Activated B cell treated with CpG ODN at 0.5 μM for 24 hours (primary cell): ENCODE measurements at places on chromosomes 13 and 19.
A peak's percentile ranks its signal among the peaks of the same experiment; 100 is the strongest.

GRCh38 chr13:109744512-109745051 is 41.8 kb downstream of the IRS2 start:
- no peak for DNase-seq

DNA sequence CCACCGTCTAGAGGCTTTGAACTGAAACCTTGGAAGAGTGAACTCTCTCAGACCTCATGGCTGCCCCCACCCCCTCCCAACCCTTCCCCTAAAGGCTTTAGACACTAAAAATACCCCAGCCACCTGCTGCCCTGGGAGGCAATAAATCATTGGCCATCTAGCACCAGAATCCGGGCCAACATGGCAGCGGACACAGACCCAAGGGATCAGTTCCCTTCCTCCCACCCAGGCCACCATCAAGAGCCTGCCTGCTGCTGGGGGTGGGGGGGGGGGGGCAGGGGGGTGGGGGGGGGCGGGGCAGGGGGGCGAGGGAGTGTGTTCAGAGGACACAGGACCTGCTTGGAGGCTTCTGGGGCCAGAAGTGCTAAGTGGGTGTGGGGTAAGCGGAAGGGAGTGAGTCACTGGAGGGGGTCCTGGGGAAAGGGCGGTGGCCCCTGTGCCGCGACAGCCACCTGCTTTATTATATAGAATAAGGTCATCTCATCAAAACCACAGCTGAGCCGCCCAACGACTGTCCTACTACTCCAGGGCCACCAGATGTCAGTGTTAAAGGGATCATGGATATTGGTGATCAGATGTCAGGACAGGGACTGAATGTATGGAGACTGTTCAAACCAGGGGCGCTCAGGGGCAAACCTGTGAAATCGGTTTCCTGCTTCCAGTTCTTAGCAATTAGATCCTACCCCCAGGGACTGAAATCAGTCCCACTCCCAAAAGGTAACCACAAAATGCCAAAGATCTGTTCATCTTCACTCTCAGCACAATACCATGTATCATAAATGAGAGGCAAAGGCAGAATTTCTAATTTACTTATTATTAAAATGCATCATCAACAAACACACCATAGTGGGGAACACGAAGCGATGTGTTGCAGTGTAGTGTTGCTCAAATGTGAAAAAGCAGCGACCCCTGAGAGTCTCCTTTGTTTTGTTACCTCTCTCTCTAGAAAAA is 24.3 kb downstream of the ARL11 start:
- no peak for DNase-seq

DNA sequence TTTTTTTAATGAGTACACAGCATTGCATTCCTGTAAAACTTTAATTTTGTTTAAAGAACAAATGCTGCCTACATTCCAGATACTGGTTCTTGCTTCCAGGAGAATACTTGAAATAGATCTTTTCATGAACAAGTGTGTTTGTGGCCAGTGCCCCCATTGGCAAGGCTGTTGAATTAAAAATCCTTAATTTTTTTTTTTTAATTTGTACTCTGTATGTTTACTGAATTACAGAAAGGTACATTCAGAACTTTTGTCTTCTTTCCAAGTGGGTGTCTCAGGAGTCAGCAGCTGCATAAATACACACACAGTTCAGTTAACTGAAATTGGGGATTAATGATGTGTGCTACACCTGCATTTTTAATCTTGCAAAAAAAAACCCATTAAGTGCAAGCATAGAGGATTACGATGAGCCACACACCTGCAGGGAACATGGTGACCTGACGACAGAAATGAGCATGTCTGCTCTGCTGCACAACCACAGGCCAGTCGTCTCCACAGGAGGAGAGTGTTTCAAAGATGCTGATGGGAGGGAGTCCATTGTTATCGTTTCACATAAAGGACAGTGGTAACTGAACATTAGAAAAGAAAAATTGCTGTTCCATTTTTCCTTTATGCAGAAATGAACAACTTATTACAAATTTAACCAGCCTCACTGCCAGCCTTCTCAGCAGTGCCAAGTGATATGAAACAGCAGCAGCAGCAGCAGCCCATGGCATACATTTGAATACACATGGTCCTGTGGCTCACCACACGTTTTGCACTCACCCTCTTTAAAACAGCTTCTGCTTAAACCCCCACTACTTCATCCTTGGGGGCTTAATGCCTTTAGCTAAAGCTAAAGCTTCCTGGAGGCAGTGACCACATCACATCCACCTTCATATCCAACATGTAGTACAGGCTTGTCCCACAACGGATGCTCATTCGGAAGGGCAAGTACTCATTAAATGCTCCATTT is 72.3 kb upstream of the RFC3 start:
- no peak for DNase-seq

- DNase-seq: no peak
These were observed 565.0 kb downstream of the FGF9 start for GRCh38 chr13:22235950-22236290.

- peak; percentile 72 for DNase-seq
These were observed 5.3 kb upstream of the HCN2 start for GRCh38 chr19:584240-585001.

GRCh38 chr19:35869327-35870123 is 1.2 kb downstream of the APLP1 start:
- DNase-seq: peak; percentile 55

DNA sequence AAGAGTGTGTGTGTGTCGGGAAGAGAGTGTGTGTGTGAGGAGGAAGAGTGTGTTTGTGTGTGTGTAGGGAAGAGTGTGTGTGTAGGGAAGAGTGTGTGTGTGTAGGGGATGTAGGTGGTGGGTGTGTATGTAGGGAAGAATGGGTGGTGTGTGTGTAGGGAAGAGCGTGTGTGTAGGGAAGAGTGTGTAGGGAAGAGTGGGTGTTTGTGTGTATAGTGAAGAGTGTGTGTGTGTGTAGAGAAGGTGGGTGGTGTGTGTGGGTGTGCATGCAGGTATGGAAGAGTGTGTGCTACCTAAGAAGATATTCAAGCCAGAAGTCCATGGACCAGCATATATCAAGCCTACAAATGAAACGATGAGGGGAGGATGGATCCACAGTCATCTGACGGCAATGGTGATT is 265.8 kb downstream of the FGF9 start:
- DNase-seq: no peak

DNA sequence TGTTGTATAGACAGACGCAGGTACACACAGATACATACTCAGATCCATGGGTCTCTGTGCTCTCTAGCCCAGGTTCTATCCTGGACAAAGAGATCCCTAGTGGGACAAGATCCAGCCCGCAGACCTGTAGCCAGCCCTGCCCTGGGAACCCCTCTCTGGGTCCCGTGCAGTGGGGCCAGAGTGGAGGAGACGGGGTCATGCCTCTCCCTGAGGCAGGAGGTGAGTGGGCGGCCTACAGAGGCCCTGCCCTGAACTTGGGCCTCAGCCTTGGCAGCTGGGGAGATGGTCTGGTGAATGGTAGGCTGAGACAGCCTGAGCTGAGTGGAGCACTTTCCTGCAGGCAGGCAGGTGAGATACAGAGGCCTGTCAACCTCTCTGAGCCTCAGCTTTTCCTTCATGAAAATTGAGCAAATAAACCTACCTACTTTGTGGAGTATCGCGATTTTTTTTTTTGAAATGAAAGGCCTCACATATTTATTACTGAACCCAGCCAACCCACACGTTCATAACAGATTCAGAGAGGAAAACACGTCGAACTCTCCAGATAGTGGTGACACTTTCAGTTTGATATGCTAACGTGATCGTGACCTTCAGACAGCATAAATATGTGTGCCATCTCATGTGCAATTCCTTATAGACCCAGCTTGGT is 3.4 kb upstream of the JUND start:
- no peak for DNase-seq

- DNase-seq: no peak
These were observed 66.2 kb downstream of the GNG7 start for GRCh38 chr19:2636141-2636896.

DNA sequence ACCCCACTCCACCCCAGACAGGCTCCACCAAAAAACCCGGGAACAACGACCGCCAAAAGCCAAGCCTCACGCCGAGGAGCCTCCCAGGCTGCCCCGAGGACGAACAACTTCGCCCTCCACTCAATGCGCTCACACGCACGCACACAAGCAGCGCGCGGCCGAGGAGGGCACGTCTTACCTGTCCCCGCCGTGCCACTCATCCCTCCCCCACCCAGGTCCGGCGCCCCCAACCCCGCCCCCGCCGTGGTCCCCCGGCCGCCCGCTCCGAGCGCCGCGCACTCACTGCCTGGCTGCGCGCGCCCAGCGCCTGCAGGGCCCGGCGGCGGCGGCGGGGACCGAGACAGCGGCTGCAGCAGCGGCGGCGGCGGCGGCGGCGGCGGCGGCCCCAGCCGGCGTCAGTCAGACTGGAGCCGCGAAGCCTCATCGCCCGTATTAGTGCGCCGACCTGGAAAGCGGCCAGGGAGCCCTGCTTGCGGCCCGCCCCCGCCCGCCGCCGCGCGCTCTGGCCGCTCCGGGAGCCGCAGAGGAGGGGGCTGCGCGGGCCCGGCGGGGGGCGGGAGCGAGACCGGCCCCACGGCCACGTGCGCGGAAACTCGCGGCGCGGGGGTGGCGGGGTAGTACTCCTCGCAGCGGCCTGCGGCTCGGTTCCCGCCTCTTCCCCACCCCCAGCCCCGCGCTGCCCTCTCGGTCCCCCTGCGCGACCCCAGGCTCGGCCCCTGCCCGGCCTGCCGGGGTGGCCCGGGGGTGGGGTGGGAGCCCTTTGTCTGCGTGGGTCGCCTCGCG is at the start of gene SMAD9:
Gene SMAD9 (minus strand): TSS at position 406 of the 783 bp plus-strand sequence. CDS start 40,549 bp downstream, outside the sequence.
- no peak for DNase-seq

DNA sequence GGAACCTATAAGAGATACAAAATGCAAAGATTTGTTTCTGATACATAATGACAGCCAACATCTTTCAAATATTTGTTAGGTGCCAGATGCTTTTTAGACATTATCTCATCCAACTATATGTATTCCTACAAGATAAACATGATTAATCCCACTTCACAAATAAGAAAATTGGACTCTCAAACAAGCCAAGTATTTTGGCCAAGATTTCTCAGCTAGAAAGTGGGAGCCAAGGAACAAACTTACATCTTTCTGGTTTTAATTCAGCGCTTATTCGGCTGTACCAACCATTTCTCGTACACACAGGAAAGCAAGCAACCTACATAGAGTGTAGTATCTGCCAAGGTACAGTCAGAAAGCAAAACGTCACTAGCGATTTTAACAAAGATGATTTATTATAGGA is 85.7 kb upstream of the SERP2 start:
- no peak for DNase-seq

- DNase-seq: no peak
These were observed 421.1 kb downstream of the FGF9 start for GRCh38 chr13:22091971-22092300.

DNA sequence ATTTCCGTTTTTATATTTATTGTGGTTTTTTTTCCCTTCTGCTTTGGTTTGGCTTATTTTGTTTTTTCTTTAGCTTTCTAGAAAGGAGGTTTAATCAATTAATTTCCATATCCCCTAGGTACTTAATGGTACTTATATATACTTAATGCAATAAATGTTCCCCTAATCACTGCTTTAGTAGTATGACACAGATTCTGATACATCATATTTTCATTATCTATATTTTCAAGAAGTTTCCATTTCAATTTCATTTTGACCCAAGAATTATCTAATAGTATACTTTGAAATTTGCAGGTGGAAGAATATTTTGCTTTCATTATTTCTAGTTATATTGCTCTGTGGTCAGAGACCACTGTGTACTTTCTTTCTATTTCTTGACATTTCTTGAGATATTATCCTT is 66.6 kb upstream of the STK24 start:
- no peak for DNase-seq

- no peak for DNase-seq
These were observed 9.1 kb downstream of the LRFN3 start for GRCh38 chr19:35945121-35945790.

DNA sequence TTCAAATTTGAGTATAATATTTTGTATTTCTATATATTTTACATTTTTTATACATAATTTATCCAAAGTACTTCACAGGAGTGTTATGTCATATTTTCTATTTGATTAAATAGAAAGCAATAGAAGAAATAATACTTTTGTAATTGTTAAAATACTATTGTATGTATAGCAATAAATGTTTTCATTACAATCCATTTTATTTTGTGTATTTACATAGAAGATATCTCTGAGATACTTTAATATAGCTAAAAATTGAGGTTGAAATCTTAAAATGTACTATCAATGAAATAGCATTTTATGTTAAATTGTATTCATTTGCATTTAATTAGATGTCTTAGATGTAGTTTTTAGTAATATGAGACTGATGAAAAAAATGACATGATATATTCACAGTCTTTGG is 1109.6 kb upstream of the MIR17HG start:
- no peak for DNase-seq

DNA sequence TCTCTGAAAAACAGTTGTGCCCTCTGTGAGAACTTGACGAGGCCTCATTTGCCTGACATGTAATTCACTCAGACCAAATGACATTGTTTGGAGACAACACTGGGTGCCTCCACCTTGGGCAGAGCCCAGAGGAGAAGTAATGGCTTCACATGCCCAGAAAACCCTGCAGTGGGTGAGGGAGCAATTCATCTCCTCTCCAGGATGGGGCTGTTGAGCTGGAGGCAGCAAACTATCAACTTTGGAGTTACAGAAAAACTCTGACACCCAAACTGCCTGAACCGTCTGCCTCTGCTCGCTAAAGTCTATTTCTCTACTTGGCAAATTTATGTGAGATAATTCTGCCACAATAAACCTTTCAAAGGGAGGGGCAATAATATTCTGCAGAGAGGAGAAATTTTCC is 146.9 kb downstream of the DCLK1 start:
- DNase-seq: no peak

GRCh38 chr13:49368688-49369087 is 75.2 kb downstream of the CAB39L start:
- no peak for DNase-seq
